Cerebellar nuclear complex (tissue), 1 donor: ENCODE measurements at places on chromosomes 3 and 15.

GRCh38 chr3:184771301-184772127 is 40.5 kb upstream of the VPS8 start:
- DNase-seq: no peak

- no peak for DNase-seq
Measured at GRCh38 chr15:74443100-74443909, 9.5 kb upstream of the SEMA7A start.

GRCh38 chr3:20776286-20776685 is 590.3 kb upstream of the SGO1 start:
- DNase-seq: no peak

GRCh38 chr15:61137105-61137792 is 91.9 kb downstream of the RORA start:
- DNase-seq: no peak

DNA sequence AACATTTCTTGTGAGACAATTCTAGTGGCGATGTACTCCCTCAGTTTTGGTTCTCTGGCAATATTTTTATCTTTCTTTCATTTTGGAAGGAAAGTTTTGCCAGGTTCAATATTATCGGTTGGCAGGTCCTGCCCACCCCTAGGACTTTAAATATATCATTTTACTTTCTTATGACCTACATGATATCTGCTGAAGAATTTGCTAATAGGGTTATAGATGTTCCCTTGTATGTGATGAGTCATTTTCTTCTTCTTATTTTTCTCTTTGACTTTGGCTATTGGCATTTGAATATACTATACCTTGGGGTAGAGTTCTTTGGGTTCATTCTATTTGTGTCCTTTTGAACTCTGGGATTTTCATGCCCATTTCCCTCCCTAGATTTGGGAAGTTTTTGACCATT is 89.7 kb downstream of the GMNC start:
- no peak for DNase-seq

GRCh38 chr3:60268123-60268522 is 983.1 kb downstream of the FHIT start:
- DNase-seq: no peak

GRCh38 chr3:32865383-32865782 is 47.6 kb downstream of the TRIM71 start:
- DNase-seq: no peak

- no peak for DNase-seq
Measured at GRCh38 chr15:95324656-95325055, 1005.8 kb upstream of the NR2F2 start.

DNA sequence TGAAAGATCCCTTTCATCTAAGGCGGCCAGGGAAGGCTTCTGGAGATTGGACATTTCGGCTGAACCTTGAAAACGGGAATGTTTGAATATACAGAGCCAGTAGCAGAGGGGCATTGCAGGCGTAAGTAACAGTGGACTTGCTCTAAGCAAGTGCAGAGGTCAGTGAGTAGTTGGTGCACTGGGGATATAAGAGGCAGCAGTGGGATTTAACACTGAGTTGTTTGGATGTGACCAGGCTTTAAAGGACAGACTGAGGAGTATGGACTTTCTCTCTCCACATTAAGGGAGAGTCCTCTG is 1.3 kb downstream of the ARNT2 start:
- no peak for DNase-seq

DNA sequence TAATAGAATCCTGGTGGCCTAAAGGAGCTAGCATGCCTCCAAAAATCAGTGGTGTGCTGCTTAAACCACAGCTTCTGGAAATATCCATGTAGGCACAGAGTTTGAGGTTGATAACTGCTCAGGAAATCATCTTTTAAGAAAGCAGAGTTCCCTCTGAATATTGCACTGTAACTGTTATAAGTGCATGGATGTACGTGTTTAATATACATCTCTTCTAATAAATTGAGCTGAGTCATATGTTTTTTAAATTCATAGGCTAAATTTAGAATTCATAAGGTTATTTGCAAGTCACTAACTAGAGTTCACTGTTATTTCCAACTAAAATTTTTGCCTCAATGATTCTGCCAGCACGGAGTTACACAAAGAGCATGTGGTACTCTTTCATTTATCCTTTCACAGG is 68.9 kb downstream of the MYH15 start:
- DNase-seq: no peak

DNA sequence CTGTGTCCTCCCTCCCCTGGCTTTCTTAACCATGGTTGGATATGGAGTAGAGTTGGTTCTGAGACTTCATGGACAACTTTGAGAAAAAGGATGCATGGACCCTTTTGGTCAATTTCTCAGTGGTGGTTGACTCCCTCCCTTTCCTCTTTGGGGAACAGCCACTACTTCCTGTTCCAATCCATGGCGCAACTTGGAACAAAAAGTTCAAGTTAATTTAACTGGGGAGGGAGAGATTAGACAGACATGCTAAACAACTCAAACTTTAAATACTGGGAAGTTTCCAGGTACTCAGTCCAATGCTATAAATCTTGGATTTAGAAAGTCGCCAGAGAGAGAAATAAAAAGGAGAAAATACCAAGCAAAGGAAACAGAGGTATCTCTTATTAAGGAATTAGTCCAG is 202.2 kb downstream of the PDZRN3 start:
- no peak for DNase-seq

GRCh38 chr3:121703973-121704372 is 43.3 kb upstream of the HCLS1 start:
- no peak for DNase-seq

- DNase-seq: no peak
Measured at GRCh38 chr3:195613468-195614069, 29.8 kb upstream of the APOD start.

GRCh38 chr15:89114990-89115389 is 26.7 kb downstream of the ABHD2 start:
- DNase-seq: peak; percentile 34

GRCh38 chr15:100926258-100926657 is 7.1 kb downstream of the LRRK1 start:
- no peak for DNase-seq

DNA sequence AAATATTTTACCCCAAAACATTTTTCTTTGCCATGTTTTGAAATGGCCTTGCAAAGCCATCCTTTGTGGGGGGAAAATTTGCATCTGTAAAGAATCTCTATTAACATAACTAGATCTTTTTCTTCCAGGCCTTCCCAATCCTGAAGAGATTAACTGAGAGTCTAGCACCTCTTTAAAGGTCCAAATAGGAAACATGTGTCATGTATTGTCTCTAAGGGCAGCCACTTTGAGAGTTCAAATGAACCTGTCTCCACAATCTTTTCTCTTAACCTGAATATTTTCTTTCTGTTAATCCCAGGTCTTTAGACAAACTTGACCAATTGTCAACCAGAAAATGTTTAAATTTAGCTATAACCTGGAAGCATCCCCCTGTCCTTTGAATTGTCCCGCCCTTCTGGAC is 236.6 kb upstream of the PROK2 start:
- no peak for DNase-seq

DNA sequence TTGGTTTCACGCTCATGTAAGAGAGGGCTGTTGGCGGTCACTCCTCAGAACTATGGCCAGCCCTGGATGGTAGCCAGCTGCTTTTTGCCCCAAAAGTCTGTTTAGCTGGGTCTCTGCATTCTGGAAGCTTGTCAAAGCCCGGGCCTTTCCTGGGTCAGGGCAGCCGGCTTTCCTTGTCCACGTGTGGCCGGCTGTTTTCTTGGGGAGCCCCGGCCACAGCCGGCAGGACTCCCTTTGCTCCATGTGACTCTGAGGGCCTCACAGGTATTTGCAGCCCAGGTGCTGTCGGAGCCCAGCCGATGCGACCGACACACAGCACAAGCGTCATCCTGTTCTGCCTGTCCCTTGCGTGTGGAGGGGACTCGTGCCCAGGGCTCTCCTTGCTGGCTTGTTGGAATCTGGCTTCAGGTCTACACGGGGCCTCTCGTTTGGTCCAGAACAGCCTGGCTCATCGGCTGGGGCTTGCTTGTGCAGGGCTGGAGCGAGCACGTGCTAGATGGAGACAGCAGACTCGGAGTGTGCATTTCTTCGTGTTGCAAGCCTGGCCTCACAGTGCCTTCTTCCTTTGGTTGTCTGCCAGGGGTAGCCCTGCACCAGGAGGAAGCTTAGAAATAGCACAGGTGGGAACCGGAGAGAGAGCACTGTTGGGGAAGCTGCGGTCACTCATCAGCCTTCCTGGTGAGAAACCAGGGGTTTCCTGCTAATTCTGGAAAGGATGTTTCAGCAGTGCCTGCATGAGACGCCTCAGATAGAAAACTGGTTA is 51.5 kb downstream of the PGPEP1L start:
- DNase-seq: no peak

DNA sequence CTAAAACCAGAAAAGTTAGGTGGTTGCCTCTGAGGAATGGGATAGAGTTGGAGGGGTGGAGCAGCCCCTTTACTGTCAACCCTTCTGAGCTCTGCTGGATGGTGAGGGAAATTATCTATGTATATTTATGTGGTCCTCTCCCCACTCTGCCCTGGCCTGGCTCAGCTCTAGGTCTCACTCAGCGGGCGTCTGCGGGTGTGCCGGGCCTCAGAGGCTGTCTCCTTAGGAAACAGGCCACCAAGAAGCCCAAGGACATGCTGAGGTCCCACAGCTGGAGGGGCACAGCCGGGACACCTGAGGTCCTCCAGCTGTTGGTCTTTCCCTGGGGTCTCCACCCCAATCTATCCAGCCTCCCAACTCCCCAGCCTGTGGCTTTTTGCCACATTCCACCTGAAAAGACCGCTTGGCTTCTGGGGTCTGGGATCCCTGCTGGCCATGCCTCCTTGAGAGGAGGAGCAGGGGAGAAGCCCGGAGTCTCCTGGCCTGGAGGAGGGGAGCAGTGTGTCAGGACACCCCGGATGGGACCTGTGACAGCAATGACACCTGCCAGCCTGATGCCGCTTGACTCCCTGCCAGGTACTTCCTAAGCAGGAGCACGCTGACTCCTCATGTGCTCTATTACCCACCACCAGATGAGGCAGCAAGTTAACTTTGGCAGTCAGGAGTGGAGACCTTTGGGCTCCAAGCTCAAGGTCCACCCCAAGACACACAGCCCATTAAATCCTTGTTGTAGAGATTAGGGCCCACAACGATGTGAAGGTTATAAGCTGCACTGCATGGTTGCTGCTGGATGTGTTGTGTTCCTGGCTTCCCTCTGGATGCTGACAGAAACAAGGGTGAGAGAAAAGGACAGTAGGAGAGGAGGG is at the start of gene SLC28A1:
Gene SLC28A1, plus strand, starts transcription at position 747 of the 866 bp plus-strand sequence. CDS start 3,099 bp downstream, outside the sequence.
- no peak for DNase-seq

- DNase-seq: no peak
Measured at GRCh38 chr3:113634782-113635474, 61.5 kb downstream of the USF3 start.
